ENCODE measurements at places on chromosomes 5 and 9.

DNA sequence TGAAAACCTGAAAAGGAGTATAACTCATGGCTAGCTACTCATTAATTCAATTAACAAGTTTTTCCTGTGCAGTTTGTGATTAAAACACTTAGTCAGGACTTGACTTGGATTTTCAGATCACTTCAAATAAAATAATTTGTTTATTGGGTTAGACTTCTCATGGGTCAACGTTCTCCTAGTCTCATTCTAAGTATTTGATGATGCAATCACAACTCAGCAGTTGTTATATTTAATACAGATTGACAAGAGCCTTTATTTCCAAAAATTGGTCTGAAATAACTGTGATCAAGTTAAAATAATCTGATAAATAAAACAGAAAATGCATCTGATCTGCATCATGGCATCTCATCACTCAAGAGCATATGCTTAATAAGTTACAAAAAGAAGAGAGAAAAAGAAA is 113.9 kb downstream of the FGF10 start:
- DNase-seq, result no peak

DNA sequence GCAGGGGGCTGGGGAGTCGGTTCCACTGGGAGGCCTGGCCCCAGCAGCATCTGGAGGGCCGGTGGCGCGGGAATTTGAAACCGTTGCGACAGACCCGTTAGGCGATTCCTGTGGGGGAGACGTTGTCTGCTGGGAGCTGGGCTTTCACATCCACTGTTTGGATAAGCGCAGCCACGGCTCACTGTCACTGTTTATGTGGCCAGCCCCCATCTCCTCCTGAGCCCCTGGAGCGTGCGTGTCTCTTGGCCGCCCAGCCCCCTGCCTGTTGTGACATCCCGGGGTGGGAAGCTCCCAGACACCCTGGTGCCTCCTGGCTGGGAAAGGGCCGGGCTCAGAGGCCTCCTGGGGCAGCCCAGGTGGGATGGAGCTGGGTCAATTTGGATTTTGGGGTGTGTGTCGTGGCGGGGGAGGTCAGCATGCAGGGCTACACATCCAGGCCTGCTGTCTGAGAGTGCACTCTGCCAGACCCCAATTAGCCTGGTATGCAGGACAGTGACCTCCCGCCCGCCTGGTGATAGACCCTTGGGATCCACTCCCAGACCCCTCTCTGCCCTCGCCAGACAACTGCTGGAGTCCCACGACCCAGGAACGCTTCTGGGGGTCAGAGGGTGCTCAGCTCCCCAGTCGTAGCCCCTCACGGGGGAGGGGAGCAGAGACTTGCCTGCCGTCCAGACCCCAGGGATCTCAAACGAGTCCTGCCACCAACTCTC is 62.0 kb upstream of the RNU6ATAC start:
- DNase-seq, result no peak

DNA sequence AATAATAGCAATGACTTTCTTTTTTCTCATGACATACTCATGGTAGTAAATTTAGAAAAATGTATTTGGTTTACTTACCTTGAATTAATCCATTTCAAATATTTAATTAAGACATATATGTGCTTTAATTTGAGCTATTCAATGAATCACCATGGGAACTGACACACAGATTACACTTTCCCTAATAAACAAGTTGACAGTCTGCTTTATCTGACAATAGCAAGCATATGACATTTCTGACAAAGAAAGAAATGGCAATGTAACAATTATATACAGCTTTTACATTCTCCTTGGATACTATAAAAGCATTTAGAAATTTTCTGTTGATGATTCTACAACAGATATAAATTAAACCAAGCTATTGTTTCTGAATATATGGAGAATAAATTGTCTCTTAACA is 382.5 kb downstream of the CYLC2 start:
- no peak for DNase-seq

GRCh38 chr9:36166168-36166927 is 2.8 kb upstream of the CCIN start:
- DNase-seq, result peak; percentile 68

- peak; percentile 32 for DNase-seq
Observed at GRCh38 chr9:38035873-38036272, 33.2 kb downstream of the SHB start.

DNA sequence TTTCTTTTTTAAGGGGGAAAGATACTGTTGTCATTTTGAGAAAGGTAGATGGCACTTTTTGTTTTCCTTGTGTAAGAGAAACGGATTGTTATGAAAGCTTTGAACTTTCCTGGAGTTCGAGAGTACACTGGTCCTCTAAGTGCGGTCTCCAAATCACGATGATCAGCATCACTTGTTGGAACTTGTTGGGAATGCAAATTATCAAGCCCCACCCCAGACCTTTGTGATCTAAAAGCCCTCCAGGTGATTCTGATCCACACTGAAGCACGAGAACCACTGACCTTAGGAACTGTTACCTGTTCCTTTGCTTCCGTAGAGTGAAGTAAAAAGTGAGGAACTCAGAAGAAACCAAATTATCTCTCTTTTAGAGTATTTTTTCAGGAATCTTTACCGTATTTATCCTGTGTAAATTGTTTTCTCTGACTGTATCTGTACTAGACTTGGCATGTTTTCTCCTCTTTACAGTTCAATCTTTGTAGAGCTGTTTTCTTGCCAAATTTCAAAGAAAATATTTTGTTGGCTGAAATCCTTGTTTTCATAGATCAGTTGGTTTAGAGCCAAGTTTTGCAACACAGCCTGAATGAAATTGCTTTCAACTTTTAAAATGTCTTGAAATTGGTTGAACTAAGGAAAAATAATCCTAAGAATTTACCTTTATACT is 4.0 kb downstream of the MAT2B start:
- DNase-seq, result peak; percentile 46

DNA sequence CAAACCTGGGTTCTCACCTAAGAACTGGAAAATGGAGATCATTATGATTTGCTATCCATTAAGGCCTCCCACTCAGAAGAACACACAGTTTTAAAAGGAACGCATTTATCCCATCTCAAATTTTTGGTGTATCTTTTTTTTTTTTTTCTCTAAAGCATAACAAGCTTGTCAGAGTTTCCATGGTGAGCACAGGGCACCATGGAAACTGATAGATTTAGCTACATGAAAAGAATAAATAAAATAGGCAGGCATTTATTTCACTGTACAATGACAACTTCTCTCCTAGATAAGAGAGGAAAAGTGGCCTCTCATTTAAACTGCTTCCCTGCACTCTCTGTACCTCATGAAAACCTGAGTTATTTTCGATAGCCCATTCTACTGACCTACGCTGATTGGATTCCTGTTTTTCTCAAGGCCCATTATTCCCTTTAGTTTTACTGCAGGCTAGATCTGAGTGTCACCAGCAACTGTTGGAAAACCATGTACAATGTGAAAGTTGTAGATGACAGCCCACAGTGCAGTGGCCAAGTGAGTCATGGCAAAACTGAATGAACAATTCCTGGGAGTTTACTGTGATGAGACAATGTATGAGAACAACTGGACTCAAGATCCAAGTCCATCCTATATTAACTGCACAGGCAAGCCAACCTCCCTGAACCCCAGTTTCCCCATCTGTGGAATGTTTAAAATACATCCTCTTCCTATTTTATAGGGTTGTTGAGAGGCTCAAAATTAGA is 4.3 kb upstream of the GDA start:
- no peak for DNase-seq

- peak; percentile 40 for DNase-seq
Observed at GRCh38 chr5:123881759-123882244, 369.8 kb downstream of the CSNK1G3 start.

DNA sequence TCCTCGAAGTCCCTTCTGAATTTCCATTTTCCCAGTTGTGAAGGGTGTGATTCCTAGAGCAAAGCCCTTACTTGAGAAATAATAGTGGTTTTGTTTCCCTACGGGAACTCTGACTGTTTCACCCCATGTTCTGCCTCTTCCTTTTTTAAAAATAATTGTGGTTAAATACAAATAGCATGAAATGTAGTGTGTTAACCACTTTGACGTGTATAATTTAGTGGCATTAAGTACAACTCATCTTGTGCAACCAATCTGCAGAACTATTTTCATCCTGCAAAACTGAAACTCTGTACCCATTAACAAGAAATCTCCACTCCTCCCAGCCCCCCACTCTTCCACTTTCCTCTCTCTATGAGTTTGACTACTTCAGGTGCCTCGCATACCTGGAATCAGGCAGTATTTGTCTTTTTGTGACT is 35.6 kb upstream of the HAND1 start:
- no peak for DNase-seq

- no peak for DNase-seq
Observed at GRCh38 chr9:37990404-37991015, 78.5 kb downstream of the SHB start.

- no peak for DNase-seq
Observed at GRCh38 chr5:1519631-1520210, 4.0 kb downstream of the LPCAT1 start.

- DNase-seq, result no peak
Observed at GRCh38 chr5:16759147-16759773, 142.5 kb upstream of the RETREG1 start.

GRCh38 chr5:170501361-170501760 is 2.5 kb upstream of the KCNIP1 start:
- DNase-seq, result no peak

DNA sequence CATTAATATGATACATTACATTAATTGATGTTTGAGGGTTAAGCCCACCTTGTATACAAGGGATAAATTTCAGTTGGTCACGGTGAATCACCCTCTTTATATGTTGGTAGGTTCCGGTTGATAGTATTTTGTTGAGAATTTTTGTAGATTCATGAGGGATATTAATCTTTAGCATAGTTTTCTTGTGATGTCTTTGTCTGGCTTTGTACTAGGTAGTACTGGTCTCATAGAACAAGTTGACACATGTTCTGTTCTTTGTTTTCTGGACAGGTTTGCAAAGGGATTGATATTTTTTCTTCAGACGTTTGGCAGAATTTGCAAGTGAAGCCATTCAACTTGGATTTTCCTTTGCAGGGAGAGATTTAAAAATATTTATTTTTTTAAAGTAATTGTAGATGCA is 49.1 kb upstream of the CLK4 start:
- no peak for DNase-seq

DNA sequence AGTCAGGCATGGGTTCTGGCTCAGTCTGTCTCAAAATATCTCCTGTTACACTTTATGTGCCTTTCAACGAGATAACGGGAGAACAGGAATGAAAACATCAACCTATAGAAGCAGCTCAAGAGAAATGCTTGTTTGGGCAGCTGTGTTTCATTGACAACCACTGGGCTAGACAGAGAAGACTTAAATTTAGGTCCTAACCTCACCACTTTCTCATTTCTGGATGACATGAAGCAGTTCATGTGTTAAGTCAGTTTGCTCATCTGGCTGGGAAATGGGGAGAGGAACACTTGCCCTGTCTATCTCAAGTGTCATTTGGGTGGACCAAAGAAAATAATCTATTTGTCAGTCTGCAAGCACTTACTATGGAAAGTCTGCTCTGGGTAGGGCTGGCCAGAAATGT is 66.7 kb upstream of the PCA3 start:
- DNase-seq, result no peak

DNA sequence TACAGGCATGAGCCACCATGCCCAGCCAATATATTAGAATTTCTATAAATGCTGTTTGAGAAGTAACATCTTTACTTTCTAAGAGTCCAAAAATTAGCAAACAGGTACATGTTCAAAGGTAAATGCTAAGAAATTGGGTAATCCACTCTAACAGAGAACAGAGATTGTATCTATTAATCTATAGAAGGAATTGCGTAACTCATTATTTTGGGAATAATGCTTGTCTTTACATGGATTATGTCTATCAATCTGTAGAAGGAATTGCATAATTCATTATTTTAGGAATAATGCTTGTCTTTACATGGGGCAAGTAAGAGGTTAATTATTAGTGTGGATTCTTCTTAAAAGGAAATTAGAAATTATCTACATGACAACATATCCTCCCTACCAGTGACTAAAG is 30.5 kb downstream of the CCNH start:
- DNase-seq, result no peak

- no peak for DNase-seq
Observed at GRCh38 chr9:133237035-133237731, 28.1 kb upstream of the OBP2B start.

- DNase-seq, result no peak
Observed at GRCh38 chr9:10697044-10697443, 84.2 kb upstream of the PTPRD start.

- DNase-seq, result no peak
Observed at GRCh38 chr9:8779478-8779877, 979.9 kb upstream of the DMAC1 start.

- DNase-seq, result peak; percentile 45
Observed at GRCh38 chr5:135834639-135835529, at the start of gene SLC25A48. SLC25A48 (plus strand) TSS chr5:135834663; CDS start chr5:135834848, 185 bp downstream.

GRCh38 chr5:34409373-34409772 is 246.8 kb upstream of the RAI14 start:
- DNase-seq, result no peak

DNA sequence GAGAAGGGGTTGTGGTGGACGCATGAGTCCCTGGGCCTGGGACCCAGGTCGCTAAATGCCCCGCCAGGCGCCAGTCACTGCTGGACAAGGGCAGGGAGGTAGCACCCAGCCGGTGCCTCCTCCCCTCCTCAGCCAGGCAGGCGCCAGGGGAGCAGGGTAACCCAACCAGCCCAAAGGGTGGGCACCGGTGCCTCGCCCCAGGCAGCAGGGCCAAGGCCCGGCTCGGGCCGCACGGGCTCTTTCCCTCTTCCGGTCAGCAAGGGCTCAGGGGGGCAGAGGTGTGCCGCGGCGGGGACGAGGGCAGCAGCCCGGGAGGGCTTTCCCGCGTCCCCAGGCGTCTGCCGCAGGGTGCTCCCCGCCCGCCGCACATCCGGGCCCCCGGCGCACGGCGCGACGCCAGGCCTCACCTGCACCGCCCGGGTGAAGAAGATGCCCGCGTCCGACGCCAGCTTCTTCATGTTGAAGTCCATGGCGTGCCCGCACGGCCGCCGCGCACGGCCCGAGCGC is 393 bp downstream of the SH3GLB2 start:
- DNase-seq, result peak; percentile 59

- no peak for DNase-seq
Observed at GRCh38 chr9:131347376-131348020, 46.4 kb upstream of the PRRC2B start.

GRCh38 chr9:124454791-124455443 is 4.7 kb downstream of the ADGRD2 start:
- no peak for DNase-seq

DNA sequence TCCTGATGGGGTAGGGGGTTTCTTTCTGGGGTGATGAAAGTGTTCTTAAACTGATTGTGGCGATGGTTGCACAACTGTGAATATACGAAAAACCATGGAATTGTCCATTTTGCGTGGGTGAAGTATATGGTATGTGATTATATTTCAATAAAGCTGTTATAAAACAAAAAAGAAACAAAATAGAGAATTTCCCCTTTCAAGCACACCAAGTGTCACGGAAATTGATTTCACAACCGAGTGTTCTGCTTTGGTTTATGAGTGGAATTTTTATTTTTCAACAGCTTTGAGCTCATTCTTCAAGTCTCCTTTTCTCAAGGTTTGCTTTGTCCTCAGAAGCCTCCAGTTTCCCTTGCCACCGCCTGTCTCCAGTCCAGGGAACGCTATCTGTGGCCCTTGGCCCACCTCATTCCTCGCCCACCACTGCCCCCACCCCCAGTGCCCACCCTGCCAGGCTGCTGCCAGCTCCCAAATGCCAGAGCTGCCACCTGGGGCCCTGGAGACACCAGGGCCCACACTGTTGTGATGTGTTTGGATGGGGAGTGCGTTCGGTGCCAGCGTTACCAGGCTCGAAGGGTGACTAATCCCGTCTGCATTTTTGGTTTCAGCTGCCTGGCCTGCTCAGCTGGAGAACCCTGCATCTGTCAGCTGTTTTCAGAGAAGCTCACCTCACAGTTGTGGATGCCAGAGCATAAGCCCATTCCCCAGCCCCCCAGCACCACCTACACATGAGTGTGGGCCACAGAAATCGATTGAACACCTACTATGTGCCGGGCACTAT is 30.4 kb downstream of the DUSP1 start:
- peak; percentile 32 for DNase-seq

All from Caki2 (cell line).